ENCODE measurements at places on chromosomes 2 and 18.

DNA sequence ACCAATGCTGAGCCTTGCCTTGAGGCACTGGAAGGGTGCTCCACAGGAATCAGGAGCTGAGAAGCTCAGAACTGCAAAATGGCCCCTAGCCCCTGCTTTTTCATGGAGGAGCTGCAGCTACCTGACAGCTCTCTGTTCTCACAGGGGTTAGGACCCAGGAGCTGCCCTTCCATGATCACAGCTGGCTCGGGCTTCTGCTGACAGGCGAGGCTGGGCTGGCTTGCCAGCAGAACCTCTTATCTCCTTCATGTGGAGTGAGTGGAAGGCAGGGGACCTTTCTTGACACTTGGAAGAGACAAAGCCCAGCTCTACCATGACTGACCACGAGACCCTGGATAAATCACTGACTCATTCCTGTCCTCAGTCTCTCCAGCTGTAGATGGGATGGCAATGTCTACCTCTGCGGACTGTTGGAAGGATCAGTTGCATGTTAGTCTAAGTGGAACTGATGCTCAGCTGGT, 113.4 kb downstream of the CAPN13 start:
- no peak for DNase-seq

- no peak for DNase-seq
Measured at GRCh38 chr2:181371782-181372645, 85.2 kb upstream of the ITGA4 start.

- DNase-seq = no peak
Measured at GRCh38 chr2:105821428-105822125, 76.9 kb downstream of the NCK2 start.

DNA sequence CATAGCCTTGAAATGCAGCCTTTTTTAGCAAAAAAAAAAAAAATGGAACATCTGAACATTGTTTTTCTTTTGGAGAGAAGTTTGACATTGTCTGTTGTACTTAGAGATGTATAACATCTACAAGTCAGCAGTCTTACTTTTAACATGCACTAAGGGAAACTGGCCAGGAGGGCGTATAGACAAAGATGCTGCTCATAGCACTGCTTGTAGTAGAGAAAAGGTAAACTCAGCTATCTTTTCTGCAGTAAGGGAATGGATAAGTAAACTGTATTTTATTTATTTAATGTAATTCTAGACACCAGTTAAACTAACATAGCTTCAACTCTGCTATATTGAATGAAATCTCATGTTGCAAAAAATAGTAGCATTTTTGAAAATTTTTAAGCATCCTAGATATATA, 489.6 kb downstream of the PTPRM start:
- no peak for DNase-seq

GRCh38 chr2:67213270-67213670, 183.9 kb upstream of the ETAA1 start:
- no peak for DNase-seq

GRCh38 chr2:196454492-196454891, 185.0 kb upstream of the CCDC150 start:
- DNase-seq = no peak

DNA sequence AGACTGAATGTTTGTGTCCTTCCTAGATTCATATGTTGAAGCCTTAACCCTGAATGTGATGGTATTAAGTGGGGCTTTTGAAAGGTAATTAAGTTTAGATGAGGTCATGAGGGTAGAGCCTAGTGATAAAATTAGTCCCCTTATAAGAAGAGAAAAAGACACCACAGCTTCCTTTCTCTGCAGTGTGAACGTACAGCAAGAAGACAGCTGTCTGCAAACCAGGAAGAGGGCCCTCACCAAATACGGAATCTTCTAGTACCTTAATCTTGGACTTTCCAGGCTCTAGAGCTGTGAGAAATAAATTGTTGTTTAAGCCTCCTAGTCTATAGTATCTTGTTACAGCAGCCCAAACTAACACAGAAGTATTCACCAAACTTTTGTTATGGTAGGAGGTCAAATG, 57.1 kb upstream of the CYTIP start:
- DNase-seq = no peak

DNA sequence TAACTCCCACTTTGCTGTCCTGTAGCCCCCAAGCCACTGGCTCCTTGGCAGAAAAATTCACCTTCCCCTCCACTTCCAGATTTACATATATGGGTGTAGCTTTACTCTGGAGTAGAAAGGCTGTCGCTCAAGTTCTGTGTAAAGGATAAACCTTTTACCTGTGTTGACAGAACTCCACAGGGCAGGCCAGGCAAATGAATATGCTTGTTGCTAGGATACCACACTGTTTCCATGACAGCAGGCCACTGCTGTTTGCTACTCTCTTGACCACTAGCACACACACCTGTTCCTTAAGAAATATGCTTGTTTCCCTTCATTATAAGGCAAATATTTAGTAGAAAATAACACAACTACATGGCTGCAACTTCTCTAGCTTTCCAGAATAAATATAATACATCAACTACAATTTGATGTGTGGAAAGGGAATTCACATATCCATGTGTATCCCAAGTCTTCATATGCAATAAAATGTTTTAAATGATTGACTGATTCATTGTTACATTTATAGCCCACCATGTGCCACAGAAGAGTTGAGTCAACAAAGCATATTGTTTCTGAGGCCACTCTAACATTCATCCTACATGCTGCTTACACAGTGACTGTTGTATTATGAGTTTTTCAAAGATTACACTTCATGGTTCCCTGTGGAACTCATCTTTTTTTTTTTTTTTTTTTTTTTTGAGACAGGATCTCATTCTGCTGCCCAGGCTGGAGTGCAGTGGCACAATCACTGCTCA, 56.2 kb upstream of the ROCK1 start:
- DNase-seq = no peak

DNA sequence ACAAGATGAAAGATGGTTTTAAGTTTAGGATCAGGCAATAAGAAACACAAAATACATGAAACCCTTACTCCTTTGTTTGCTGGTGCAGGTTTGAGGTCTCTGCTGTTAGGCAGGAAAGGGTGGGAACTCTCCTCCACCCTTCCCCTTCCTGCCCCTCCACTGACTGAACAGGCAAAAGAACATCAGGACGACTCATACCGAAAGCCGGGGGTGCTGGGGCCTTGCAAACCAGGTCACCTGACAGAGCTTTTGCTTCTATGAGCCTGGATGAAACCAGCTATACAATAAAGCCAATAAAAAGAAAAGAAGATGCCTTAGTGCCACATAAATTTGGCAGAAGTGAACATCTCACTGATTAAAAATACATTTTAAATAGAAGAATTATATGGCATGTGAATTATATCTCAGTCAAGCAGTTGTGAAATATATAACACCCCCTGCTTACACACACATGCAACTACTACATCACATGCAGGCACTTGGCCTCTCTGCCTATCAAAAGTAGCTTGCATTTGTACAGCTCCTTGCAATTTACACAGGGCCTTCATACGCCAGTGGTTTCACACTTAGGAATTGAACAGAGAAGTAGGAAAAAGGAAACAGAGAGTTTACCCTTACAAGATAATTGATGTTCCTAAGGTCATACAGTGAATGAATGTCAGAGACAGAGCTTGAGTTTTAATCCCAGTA, 215.1 kb upstream of the TRIB2 start:
- no peak for DNase-seq

DNA sequence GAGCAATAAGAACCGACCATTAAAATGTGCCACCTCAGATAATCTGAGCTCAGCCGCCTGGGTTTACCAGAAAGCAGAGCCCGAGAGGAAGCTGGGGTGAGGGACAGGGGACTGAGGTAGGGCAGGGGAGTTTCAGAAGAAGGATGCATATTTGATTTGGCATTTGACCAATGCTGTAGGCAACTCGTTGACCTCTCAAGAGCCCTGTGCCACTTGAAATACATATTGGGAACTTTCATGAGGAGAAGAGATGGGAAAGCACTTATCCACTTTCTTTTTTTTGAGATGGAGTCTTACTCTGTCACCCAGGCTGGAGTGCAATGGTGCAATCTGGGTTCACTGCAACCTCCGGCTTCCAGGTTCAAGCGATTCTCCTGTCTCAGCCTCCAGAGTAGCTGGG, 148.4 kb upstream of the SPRED2 start:
- DNase-seq = no peak

GRCh38 chr18:74508366-74508765, 12.2 kb downstream of the CNDP2 start:
- DNase-seq = no peak

DNA sequence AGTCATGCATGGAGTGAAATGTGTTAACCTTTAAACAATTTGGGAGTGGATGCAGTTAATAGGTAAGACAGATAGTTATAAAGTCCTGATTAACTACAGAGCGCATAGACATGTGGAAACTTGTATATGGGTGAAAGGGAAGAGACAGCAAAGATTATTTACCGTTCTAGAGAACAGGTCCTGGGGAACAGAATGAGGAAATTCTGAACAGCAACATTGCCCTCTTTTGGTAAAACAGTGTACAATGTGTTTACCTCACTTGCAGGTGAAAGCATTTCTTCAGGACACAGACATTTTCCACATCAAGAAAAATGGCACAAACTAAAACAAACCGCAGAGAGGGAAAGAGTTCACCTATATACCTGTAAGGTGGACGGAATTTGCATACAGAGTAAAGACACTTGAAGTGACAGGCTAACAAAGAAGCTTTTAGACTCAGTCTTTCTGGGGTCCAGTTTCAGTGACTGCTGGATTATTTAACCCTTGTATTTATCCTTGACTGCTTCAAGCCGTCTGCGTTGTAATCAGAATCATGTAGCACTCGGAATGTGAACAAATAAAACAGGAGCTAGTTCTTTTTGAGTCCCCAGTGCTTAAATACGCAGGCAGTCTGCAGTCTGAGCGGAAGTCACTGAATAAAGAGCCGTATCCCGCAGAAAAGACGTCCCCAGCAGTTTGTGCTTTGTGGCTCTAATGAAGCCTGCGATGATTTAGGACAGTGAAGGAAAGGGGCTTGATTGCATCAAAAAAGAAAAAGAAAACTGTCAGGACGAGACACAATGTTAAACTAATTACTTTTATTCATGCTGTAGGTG, 364.8 kb upstream of the GALNT5 start:
- DNase-seq = no peak

DNA sequence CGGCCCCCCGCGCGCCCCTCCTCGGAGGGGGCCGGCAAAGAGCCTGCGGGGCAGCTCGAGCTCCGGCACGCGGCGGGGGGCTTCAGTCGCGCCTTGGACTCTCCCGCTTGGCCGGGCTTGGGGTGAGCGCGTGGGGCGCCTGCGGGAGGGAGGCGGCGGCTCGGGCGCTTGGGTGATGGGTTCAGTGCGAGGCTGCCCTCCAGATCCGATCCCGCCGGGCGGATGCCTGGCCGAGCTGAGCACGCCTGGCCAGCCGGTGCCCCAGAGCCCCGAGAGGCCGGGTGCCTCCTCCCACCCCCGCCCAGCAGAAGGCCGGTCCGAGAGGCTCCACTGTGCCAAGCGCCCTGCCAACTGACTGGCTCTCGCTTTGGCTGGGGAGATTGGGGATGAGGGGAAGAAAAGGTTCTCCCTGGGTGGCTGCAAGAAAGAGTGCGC, 273 bp upstream of the NXPH2 start:
- DNase-seq = no peak

DNA sequence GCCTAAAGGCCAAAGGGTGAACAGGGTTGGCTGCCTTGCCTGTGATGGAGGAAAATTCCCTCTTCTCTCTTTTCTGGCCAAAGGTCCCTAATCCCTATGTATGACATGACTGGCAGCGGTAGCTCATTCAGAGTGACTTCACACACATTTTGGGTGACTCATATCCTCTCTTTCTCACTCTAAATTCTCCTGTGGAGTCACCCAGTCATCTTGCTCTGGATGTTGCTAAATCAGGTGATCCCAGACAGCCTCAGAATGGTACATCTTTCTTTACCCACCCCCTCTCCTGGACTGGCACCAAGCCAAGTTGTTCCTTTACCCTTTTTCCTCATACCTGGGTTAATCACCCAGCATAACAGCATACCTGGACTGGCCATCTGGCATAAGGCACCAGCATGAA, 77.2 kb downstream of the NEURL3 start:
- peak; percentile 9 for DNase-seq

DNA sequence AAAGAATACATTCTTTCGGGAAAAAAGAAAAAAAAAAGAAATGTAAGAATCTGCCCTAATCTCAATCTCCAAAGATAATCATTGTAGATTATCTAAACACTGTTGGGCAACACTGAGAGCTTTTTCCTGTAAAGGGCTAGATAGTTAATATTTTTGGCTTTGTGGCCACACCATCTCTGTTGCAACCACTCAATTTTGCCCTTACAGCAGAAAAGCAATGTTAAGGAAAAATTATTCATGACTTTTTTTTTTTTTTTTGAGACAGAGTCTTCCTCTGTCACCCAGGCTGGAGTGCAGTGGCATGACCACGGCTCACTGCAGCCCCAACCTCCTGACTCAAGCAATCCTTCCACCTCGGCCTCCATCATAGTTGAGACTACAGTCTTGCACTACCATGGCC, 17.3 kb upstream of the FZD5 start:
- DNase-seq = no peak

DNA sequence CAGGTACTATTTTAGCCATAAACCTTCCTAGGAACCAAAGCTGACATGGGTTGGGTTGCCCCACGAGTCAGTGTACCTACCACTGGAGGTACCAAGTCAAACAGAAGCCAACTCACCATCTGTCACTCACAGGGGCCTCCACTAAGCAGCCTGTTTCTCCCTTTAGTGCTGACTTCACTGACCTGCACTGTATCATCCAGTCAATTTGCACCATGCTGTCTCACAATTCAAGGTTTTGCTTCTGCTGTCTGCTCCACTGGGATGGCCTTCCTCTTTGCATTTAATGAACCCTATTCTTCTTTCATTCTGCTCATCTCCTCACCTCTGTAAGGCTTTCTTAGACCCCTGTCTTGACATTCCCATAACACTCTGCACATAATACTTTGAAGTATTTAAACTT, 47.2 kb downstream of the EIF2AK3 start:
- DNase-seq = no peak

GRCh38 chr2:25473758-25474340, 132.1 kb upstream of the DNMT3A start:
- no peak for DNase-seq

DNA sequence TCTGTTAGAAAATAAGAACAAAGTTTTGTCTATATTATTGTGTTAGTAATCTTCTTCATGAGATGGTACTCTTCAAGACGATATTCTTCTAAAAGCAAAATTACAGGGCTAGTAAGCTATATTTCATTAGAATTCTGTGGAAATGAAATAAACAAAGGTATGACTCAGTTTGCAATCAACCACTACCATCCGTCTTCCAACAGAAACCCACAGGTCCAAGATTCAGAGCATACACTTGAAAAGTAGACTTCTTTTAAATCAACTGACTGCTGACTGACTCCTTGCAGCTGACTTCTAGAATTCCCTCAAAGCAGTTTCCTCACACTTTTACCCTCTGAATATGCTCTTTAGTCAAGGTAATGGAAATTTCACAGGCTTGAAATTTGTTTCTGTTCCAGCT, 193.7 kb downstream of the GCA start:
- no peak for DNase-seq

Data from CD14-positive monocyte (primary cell).